ENCODE measurements at places on chromosomes 12 and 14.

- no peak for DNase-seq
Observed at GRCh38 chr12:112107306-112108201, 1.0 kb downstream of the NAA25 start.

DNA sequence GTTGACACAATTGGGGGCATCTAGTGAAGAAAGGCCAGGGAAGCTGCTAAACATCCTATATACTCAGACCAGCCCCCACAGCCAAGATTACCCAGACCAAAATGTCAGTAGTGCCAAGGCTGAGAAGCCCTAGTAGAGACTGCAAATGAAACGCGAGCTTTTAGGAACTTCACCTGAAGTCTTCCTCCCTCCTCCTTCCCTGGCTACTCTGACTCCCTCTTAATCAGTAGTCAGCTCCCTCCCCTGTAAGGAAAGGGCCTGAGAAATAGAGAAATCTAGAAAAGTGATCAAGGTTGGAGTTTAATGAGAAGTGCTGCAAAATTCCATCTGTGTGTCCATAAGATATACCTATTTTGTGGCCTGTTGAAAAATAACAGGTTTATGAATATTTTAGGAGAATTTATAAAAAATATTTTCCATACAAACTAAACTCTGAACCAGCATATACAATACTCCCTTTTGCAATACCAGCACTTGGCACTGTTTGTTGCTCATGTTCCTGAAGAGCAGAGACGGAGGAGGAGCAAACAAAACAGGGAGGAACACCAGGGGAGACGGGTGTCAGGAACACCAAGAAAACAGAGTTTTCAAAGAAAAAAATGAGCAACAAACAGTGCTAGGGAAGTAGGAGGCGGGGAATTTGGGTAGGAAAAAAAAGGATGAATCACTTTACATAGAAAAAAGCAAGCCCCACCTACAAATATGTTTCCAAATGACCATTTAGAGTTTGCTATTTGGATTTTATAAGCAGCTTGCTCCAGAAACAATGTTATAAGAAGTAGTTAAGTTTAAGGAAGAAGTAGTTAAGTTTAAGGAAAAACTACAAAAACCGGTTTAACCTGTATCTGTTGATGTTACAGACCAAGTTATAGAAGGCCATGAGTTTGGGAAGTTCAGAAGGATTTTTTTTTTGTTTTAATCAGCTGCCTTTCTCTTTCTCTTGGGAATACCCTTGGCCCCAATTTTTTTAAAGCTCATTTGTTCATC lies 282.1 kb upstream of the GRIP1 start:
- no peak for DNase-seq

DNA sequence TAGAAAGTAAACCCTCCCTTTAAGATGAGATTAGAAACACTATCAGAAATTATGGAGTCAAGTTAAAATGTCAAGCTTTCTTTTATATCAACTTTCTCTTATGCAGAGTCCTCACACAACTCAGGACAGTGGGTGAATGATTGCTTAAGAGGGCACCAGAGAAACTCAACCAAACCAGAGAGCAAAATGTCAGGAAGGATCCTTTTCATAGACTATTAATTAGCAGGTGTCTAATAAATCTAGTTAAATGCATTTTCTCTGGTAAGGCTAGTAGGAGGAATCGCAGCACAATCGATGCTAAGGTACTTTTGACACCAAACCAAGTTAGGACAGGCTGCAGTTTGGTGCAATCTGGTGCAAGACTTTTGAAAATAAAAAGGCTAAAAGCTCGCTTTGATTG lies 614.7 kb upstream of the FOXG1 start:
- no peak for DNase-seq

- DNase-seq, result no peak
Observed at GRCh38 chr12:27505761-27506160, 18.2 kb upstream of the PPFIBP1 start.

- no peak for DNase-seq
Observed at GRCh38 chr14:72686101-72686500, 207.8 kb downstream of the DPF3 start.

DNA sequence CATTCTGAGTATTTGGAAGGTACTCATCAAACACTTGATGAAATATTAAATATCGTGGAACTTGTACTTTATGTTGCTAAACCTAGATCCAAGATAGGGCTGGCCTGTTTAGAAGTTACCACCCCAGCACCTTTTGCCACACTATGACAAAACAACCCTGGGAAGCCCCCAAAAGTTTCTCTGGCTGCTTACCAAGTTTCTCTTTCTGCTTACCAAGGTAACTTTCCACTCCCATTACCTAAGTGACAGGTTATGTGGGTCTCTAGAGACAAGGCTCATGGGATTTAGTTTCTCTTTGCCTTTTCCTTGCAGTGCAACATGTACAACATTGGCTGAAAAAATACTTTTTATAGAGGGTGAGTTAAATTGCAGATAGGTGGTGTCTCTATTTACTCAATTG lies 28.9 kb upstream of the PPM1A start:
- no peak for DNase-seq

- peak; percentile 67 for DNase-seq
Observed at GRCh38 chr14:99982537-99983250, 82.5 kb upstream of the EVL start.

GRCh38 chr12:116474331-116474730 lies 84.8 kb upstream of the MAP1LC3B2 start:
- peak; percentile 53 for DNase-seq

DNA sequence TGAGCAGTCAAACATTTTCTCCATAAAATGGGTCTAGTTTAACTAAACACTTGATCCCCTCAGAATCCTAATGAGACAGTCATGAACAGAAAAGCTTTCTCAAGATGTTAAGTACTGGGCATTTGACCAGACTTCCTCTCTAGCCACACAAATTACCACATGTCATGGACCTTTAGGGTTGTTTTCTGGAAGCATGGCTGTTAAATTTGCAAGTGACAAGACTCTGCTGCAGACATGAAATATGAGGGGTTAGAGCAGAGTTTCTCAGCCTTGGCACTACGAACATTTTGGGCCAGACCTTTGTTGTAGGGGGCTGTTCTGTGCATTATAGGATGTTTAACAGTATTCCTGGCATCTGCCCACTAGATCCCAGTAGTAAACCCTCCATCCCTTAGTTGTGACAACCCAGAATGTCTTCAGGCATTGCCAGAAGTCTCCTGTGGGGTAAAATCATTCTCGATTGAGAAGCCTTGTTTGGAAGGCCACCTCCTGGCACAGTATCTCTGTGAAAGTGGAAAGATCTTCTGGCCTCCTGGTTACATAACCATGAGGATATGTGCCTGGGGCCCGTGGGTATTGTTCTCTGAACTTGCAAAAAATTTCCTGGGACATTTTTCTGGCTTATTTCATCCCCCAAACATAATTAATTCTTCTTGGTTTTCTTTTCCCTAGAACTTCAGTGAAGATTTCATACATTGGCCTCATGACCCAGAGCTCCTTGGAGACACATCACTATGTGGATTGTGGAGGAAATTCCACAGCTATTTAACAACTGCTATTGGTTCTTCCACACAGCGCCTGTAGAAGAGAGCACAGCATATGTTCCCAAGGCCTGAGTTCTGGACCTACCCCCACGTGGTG lies 4.3 kb downstream of the TMEM106C start:
- DNase-seq, result peak; percentile 94

GRCh38 chr12:95553197-95553943 lies 2.1 kb upstream of the USP44 start:
- no peak for DNase-seq

- no peak for DNase-seq
Observed at GRCh38 chr12:64525461-64526160, 73.7 kb downstream of the TBK1 start.

DNA sequence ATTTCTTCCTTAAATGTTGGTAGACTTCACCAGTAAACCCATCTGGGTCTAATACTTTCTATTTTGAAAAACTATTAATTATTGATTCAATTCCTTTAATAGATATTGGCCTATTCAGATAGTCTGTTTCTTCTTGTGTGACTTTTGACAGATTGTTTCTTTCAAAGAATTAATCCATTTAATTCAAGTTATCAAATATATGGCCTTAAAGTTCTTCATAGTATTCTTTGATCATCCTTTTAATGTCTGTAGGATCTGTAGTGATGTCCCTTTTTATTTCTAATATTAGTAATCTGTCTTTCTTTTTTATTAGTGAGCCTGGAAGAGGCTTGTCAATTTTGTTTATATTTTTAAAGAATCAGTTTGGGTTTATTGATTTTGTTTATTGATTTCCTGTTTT lies 190.0 kb downstream of the SLC38A4 start:
- DNase-seq, result no peak

DNA sequence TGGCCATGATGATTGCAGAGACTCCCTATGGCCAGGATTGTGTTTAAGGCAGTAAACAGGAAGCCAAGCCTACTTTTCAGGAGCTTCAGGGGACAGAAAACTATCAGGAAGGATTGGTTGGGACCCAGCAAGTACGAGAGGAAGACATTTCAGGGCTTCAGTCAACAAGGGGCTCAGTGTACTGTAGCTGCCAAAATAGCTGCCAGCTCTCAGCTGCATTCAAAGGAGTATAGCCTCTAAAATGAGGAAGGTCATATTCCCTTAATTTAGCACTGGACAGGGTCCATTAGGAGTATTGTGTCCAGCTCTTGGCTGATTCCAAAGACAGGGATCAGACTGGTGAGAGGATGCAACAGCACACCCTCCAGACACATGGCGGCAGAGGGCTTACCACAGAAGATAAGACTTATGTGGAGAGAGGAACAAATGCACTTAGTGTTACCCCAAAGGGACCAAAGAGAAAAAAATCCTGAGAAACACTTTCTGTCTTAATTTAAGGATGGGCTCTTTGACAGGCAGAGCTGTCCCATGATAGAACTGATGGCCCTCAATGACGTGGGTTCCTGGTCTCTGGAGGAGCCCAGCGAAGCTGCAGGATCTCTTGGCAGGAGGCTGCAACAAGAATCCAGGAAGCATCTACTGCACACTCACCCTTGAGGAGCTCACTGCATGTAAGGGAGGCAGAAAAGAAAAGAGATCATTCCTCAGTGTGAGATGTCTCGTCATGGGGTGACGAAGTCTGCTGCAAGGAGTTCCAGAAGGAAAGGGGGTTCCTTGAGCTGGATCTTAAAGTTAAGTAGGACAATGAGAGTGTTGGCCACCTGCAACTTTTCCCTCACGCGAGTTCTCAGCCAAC lies 14.8 kb downstream of the BDKRB1 start:
- DNase-seq, result no peak

- no peak for DNase-seq
Observed at GRCh38 chr12:34299802-34300193, 277.5 kb downstream of the ALG10 start.

DNA sequence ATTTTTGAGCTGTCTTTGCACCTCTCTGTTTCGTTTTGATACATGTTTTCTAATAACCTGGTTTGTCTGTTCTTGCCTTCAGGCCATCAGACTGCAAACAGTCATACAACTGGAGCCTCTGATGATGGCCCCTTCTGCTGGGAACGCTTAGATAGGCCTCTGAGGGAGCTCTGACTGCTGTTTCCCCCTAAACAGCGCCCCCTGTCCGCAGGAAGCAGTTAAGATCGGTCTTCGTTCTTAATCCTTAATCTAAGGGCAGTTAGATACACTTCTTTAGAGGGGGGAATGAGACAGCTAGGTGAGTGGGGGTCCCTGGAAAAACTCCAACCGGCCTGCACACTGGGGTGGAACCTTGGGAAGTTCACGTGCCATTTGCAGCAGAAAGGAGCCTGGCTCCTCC lies 1338.8 kb upstream of the SEL1L start:
- DNase-seq, result no peak

DNA sequence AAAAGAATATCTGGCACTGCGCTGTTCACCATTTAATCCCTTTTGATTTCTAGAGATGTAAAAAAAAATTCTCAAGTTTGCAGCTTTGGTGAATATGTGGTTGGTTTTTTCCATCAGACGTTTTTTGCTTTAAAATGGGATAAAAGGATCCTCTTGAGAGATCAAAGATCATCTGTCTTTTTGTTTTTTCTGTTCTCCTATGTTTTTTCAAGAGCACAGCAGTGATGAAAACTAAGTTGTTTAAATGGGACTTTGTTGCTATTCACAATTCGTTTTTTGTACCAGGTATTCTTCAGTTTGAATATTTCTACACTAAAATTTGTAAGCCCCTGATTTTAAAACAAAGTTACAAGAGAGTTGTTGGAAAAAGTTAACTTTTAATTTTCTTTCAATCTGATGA lies 29.7 kb upstream of the REP15 start:
- no peak for DNase-seq

- DNase-seq, result peak; percentile 86
Observed at GRCh38 chr14:93994919-93995682, 2.0 kb upstream of the CCDC197 start.

- no peak for DNase-seq
Observed at GRCh38 chr12:4210183-4210582, 63.4 kb upstream of the CCND2 start.

DNA sequence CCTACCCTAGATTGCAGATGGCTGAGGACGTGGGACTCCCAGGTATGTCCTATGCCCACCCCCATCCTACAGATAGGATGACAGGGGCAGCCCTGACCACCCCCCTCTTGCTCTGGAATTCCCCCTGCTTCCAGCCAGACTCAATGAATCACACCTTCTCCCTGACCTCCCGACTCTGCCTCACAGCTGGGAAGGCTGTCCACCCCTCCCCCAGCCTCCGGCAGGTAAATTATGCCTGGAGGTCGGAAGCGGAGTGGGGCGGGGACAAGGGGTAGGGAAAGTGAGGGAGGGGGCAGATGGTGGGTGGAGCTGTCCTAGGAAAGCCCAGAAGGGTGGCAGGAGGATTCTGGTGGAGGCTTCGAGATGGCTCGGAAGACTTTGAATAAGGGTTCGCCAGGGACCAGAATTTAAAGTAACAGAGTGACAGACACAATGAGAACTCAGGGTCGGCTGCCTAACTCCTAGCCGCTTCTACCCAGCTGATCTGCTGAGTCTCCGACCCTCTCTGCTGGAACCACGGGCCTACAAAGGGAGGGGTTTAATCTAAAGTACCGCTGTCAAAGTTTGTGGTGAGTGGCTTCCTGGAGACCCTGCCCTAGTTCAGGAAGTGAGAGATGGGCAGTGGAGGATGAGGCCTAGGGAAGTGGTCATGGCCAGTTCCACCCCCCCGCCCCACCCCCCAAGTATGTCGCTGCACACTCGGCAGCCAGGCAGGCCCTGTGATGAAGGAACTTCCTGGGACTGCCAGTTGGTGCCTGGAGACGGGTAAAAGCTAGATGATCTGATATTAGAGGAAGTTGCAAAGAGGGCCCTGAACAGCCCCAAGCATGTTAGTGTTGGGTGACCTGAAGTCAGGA lies 4.2 kb downstream of the PLEKHG3 start:
- DNase-seq, result no peak

DNA sequence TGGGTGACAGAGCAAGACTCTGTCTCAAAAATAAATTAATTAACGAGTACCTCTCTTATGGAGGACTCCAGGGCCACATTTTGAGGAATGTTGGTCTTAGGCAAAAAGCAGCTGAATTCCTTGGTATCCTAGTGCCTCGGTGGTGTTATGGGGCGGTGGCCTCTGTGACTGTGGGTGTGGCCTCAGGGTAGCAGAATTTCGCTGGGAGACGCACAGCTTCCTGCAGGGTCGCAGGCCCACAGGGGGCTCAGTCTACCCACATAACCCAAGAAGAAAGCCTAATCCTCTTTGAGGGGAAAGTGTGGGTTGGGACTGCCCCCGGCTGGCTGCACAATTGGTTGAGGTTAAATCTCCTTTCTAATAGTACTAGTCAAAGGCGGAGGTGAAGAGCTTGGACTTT lies 11.2 kb upstream of the SERPINA4 start:
- no peak for DNase-seq

All from AG10803 (cell line).